ENCODE measurements at places on chromosomes 1 and 21.

- DNase-seq: no peak
These were observed 144.6 kb downstream of the MAGI3 start for GRCh38 chr1:113534875-113535274.

GRCh38 chr21:36640721-36641244 is 58.1 kb upstream of the SIM2 start:
- no peak for DNase-seq

GRCh38 chr21:43812139-43812821 is 22.9 kb downstream of the RRP1 start:
- DNase-seq: no peak

- DNase-seq: no peak
These were observed 279.5 kb downstream of the DUSP10 start for GRCh38 chr1:221462345-221462744.

- DNase-seq: no peak
These were observed 39.9 kb downstream of the SIPA1L2 start for GRCh38 chr1:232589812-232590743.

- no peak for DNase-seq
These were observed 24.4 kb upstream of the IER5 start for GRCh38 chr1:181064011-181064623.

DNA sequence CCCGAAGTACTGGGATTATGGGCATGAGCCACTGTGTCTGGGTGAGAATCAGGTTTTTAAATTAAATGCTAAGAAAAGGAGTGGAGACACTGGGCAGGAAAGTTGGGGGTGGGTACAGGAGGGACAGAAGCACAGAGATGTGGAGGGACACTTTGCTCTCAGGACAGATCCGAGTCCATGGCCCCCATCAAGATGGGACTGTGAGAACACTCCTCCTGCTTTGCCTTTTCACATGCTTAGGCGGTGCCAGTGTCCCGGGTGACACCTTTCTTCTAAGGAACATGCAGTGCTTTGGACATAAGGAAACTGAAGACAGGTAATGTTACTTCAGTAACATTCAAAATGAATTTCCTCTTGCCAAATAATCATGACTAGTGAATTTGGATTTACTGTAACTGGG is 16.7 kb downstream of the SLC25A33 start:
- DNase-seq: no peak

- no peak for DNase-seq
These were observed 61.8 kb upstream of the BCAR3 start for GRCh38 chr1:93743465-93743864.

- no peak for DNase-seq
These were observed 1.1 kb downstream of the ZMYM1 start for GRCh38 chr1:35080171-35080854.

DNA sequence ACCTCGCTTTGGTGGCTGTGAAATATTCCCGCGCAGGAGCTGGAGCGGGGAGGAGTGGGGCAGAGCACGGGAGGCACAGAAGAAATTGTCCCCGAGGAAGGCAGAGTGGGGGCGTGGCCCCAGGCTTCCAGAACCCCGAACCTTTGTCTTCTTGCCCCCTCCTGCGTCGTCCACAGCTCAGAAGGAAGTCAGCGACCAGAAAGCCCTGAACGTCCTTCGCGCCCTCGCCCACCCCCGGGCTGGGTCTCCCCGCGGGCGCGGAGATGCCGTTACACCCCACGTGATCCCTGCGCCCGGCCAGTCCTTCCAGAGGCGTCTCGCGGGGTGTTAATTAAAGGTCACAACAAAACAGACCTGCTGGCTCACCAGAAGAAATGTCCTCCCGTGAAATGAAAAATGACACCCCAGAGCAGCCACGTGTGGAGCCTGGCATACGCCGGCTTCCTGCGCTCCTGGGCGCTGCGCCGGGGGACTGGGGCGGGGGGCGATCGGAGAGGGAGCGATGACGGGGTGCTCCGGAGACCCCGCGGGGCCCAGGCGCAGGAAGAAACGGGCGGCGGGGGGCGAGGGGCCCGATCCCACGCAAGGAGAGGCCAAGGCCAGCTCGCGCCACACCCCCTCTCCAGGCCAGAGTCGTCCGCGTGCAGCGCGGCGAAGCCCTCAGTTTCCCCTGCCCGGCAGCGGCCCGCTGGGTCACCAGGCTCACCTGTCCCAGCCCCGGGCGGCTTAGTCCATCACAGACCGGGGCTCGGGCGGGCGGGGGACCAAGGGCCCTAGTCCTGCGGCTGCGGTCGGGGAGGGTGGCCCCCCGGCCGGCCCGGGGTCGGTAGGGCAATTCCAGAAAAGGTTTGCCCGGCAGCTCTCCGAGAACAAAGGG is 995 bp upstream of the KIF26B start:
- DNase-seq: no peak

- DNase-seq: no peak
These were observed 13.5 kb downstream of the CYP4B1 start for GRCh38 chr1:46812065-46812963.

GRCh38 chr1:217857061-217857460 is 225.9 kb downstream of the SPATA17 start:
- DNase-seq: no peak

DNA sequence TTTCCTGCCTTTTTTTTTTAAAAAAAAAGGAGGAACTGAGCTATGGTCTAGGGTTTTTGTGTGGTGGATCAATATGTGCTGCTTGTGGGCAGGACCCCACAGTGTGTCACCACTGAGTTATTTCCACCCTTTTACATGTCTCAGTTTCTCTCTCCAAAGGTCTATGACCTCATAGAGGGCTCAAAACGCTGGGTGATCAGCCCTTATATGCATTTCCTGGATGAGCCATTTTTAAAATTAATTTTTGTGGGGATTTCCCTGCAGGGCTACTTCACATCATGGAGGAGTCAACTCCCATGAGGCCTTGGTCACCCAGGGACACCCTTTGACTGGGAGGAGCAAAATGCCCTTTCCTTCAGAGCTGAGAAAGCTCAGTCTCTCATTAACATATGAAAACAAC is 20.7 kb upstream of the HAO2 start:
- DNase-seq: no peak

- no peak for DNase-seq
These were observed 94.4 kb downstream of the SLC35F3 start for GRCh38 chr1:233998891-233999290.

DNA sequence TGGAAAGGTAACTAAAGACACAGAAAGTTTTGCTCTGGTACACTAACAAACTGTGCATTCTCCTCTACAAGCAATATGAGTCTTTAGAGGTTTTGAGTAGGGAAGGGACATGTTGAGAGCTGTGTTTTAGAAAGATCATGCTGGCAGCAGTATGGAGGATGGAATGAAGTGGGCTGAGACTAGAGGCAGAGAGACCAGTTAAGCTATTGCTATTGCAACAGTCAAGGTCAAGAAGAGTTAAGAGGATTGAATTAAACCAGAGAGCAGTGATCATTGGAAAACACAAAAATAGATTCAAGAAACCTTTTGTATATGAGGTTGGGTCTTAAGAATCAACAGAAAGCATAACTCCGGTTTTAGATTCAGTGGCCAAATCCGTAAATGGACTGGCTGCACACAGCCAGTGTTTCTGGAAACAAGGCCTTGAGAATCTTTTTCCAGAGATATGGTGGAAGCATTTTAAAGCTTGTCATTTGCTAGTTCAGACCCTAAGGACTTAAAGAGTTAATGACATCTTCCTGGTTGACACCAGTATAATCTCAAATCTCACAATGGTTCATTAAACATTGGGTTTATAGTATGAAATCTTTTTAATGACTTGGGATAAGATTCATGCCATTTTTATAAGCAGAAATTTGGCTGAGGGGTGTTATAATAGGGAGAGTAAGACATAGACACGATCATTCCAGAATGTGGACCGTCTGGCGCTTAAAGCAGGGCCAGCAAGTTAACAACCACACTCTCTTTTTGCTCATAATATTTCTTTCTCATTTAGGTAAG is 177.9 kb downstream of the NR5A2 start:
- DNase-seq: no peak
